ENCODE measurements at places on chromosomes 2 and 18.
A peak's percentile ranks its signal among the peaks of the same experiment; 100 is the strongest.

DNA sequence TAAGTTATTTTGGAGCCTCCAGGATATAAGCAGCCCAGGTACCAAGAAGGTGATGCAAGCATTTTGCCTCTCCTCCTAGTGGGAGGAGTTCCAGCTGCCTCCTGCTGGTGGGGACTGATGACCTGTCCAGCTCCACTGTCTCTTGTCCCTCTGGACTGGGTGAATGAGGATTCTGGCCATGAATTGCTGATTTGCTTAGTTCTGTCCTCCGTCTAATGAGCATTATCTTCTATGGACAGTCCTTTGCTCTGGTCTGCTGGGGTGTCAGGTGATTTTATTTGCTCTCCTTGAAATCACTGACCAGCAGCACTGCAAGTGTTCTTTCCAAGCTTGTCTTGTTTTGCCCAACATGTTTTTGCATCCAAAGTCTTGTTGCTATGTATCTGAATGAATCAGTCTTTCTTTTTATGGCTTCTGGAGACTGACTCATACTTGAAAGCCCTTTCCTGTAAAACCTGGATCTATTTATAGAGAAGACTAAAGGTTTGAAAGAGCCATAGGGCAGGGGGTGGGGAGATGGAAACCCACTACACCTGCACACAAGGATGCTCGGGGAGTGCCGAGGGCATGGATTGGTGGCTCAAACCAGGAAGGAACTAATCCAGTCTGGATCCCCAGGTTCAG is 40.5 kb upstream of the EFHD1 start:
- DNase-seq = no peak

DNA sequence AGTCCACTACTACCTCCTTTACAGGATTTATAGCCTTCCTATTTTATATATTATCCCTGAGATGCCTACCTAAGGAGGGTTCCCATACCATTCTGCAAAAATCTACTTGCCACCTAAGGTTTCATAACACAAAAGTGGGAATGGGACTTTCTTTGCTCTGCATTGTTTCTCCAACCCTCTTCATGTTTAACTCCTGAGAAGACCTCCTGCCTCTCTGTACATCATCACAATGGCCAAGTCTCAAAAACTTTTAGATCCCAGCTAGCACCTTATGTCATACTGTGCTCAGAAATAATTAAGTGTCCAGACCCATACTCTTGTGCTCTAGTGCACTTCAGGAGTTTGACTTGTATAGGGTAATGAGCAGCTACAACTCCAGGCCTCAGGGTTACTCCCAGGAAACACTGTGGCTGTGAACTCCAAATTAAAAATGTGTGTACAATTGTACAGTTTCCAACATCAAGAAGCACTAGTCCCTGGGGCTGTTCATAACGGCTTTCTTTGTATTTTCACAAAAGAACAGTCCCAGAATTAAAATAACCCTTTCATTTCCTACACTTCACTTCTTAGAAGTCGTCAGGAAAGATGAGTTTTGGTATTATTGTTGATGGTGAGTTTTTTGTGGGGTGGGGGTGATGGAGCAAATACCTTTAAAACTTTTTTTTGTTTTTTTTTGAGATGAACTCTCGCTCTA is 39.4 kb downstream of the METAP1D start:
- DNase-seq = no peak

GRCh38 chr18:56977771-56978170 is 169.1 kb upstream of the BOD1L2 start:
- peak; percentile 88 for DNase-seq

GRCh38 chr2:4190548-4190947 is 487.2 kb downstream of the DCDC2C start:
- DNase-seq = no peak

DNA sequence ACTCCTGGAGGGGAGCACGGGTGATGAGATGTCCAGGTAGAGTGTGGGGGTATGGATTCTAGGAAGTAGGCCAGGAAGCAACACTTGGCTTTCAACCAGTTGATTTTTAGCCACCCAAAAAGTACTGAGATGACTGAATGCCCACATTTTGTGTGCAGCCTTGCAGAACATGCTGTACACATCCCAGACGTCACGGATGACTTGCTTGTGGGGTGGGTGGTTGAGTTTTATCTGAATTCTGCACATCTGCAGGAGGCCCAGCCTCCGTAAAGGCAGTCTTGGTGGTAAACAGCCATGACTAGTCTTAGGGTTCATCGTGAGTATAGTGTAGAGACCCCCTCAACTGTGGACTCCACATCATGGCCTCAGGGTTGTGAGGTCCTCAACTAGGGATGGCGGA is 53.3 kb upstream of the CCDC195 start:
- DNase-seq = no peak

DNA sequence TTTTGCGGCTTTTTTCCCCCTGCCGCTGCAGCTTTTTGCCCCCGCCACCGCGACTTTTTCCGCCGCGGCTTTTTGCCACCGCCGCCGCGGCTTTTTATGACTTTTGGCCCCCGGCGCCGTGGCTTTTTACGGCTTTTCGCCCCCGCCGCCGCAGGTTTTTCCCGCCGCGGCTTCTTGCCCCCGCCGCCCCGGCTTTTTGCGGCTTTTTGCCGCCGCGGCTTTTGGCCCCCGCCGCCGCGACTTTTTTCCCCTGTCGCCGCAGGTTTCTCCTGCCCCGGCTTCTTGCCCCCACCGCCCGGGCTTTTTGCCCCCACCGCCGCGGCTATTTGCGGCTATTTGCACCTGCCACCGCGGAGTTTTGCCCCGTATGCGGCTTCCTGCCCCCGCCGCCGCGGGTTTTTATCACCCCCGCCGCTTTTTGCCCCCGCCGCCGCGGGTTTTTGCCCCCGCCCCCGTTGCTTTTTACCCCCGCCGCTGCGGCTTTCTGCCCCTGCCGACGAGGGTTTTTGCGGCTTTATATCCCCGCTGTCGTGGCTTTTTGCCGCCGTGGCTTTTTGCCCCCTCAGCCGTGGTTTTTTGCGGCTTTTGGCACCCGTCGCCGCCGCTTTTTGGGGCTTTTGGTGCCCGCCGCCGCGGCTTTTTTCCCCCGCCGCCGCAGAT is 2750.9 kb downstream of the RPIA start:
- DNase-seq = no peak

- DNase-seq = no peak
Measured at GRCh38 chr2:79831961-79832360, 319.1 kb downstream of the CTNNA2 start.

- DNase-seq = peak; percentile 45
Measured at GRCh38 chr2:224971214-224971613, 71.1 kb downstream of the DOCK10 start.

GRCh38 chr18:7647500-7647899 is 80.4 kb downstream of the PTPRM start:
- no peak for DNase-seq

DNA sequence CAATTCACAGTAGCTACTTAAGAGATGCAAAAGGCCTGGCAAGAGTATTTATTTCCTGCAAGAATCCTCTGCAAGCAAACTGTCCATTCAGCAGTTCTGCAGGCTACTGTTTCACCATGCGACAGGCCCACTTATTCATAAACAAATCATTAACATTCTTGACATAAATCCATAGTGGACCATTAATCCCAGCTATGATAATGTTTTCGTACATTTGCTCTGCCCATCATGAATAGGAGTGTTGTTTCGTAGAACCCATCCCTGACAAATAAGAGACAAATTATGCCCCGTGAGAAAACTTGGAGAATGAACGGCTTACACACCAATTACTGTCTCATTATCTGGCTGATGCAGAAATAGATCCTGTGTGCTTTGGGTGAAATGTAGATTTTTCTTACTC is 65.4 kb downstream of the PID1 start:
- no peak for DNase-seq

Data from NCI-H526 (cell line).